CD4-positive, alpha-beta T cell treated with Interleukin-12 subunit alpha and Interleukin-12 subunit beta, for 1 hour (primary cell): ENCODE measurements at places on chromosomes 6 and 20.

DNA sequence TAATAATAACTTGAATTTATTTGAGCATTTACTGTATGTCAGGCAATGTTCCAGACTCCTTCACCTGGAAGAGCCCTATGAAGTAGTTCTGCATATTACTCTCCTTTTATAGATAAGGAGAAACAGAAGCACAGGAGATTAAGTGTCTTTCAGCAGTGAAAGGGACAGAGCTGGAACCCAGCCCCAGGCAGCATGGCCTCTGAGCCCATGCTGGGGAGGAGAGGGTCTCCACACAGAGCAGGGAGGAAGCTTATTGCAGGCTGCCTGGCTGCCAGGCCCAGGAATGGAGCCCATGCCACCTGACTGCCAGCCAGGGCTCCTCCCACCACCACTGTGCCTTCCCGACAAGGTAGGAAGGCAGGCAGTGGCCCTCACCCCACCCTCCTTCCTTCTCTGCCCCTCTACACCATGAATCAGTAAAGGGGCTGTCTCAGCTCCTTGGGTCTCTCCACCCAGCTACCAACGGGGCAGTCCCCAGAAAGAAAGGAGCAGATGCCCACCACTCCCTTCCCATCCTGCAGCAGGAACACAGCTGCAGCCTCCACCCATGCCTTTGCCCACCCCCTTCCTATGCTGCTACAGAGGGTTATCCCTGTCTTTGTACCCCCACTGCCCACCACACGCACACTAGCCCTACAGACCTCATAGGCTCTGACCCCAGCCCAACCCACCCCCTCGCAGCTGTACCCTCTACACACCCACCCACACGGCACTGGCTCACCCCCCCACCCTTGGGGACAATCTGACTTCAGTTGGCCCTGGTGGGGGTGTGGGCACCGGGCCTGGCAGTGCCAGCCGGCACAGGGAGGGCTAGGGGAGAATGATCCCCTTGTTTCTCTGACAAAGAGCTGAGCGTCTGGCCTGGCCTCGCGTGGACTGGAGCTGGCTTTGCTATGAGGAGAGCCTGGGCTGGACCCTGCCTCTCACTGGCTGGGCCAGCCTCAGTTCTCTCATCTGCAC lies 41.8 kb downstream of the TFEB start:
- no peak for DNase-seq

GRCh38 chr6:54970337-54970736 lies 123.8 kb downstream of the FAM83B start:
- DNase-seq: no peak

DNA sequence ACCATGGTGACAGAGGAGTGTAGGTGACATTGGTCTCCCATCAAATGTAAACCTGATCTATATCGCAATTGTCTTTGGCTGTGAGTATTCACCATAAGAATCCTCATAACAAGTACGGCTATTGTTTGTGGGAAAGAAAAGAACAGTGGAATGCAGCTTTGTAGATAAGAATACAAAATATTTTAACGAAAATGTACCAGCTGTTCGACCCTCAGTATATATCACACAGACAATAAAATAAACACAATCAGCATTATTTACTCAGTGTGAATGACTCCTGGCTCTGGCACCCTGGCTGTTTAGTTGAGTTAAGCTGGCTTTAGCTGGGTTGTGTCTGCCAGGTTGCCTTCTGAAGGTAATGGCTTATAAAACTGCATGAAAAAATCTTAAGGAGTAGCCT lies 43.4 kb downstream of the SNRNP48 start:
- no peak for DNase-seq

DNA sequence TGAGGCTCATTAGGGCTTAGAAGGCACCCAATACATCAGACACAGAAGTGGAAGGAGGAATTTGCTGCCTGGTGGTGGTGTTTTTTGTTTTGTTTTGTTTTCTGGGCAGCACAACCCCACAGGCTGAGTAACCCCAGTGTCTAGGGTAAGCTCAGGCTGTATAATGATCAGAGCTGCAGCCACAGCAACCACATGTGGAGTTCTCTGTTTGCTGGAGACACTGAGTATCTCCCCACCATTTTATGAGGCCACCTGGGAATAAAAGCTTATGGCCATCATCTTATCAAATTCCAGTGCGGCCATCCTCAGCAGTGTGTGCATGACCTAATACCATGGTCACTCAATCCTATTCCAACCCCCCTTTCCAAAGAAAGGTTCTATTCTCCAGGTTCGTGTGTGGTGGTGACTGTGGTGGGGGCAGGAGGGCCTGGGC lies 3.4 kb upstream of the DLL1 start:
- DNase-seq: no peak

DNA sequence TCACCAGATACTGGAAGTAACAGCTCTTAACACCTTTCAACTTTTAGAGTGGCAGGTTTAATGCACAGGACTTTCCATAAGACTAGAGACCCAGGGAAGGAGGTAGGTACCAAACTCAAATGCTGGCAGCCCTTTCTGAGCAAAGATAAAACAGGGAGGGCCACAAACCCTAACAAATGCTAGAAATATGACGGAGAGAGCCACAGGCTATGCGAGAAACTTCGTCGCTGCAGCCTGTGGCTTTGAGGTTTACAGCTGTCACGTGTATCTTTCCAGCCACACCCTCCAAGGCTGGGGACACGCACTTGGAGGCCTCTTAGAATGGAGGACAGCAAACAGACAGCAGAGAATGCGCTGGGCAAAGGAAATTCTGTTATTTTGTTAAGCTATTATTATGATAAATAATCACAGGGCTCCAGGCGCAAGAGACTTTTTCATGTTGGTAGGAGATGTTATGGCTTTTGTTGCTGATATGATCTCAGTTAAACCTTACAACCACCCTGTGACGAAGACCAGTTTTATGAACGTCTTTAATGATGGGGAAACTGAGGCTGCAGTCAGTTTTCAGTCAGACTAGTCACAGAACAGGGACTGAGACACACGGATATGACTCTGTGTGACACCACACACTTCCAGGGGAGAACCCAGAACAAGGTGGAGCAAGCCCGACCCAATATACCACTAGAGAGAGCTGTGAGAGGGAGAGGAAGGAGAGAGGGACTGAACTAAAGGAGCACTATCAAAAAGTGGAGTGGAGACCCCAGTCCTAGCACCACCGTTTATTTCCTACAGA lies 2.0 kb downstream of the TRAM2 start:
- peak; percentile 67 for DNase-seq

DNA sequence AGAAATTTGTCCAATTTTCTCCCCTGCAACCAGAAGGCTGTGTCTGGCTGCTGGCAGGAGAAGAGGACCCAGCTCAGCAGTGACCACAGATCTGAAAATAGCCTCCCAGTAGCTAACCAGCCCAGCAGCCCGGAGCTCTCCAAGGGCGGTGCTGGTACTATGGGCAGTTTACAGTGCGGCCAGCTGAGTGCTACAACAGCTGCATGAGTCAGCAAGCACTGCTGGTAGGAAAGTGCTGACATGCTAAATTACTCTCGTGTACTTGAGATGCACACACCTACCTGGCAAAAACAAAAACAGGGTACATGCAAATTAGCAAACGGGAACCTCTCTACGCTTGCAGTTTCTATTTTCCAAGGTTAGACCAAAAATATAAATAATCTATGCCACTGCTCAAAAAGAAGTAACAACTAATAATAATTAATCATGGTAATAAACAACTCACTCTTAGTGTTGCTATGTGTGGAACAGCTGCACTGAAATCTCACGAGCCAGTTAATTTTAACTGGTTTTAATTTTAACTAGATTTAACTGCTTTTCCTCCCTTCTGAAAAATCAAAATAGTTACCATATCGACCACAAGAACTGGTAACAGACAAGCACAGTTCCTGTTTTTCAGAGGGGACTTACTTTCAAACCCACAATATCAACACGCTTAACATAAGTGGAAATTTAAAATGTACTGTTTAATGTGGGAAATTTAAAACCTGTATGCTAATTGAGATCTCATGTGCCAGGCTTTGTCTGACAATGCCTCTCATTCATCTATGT lies 10.8 kb downstream of the BACH2 start:
- peak; percentile 58 for DNase-seq

DNA sequence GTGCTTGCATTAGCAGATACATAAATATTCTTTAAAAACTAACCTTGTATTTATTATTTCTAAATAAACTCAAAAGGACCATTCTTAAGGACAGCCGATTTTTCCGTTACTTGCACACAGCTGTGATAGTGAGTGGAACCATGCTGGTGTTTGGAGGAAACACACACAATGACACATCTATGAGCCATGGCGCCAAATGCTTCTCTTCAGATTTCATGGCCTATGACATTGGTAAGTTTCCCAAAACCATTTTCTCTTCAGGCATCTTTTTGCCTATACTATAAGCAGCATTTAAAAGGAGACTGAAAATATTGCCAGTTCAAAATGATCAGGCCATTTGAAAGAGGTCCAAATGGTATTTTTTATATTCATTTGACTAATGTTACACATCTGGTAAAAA lies 92.3 kb downstream of the ATRN start:
- no peak for DNase-seq

- DNase-seq: no peak
Measured at GRCh38 chr20:46954490-46955038, 59.9 kb downstream of the EYA2 start.

DNA sequence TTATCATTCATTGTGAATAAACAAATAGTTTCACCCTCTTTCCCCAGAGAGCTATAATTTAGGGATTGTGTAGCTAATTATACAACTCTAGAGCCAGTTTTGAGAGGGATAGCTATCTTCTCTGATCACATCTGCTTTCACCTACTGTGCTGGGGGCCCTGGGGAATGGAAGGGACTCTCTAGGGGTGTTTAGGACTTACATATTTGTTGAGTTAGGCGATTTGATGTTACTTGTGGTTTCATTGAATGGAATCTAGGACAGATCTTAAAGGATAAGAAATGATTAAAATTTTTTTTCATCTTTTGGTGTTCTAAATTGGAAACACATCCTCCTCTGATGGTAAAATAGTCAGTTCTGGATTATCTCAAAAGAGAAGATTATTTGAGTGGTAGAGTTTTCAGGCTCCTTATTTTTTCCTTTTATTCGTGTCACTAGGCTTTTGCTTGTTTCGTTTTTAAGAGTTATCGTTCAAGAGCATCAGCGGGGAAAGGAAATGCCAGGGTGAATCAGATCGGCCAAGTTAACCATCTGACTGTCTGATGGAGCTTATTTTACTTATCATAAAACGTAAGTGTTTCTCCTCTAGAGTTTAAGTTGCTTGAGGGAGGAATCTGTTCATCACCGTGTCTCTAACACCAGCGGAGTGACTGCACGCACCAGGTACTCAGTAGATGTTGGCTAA lies 236.7 kb downstream of the FARS2 start:
- DNase-seq: no peak

- no peak for DNase-seq
Measured at GRCh38 chr6:125802943-125803377, 12.2 kb downstream of the NCOA7 start.

- DNase-seq: no peak
Measured at GRCh38 chr6:52672412-52673025, 1.6 kb downstream of the TMEM14A start.

DNA sequence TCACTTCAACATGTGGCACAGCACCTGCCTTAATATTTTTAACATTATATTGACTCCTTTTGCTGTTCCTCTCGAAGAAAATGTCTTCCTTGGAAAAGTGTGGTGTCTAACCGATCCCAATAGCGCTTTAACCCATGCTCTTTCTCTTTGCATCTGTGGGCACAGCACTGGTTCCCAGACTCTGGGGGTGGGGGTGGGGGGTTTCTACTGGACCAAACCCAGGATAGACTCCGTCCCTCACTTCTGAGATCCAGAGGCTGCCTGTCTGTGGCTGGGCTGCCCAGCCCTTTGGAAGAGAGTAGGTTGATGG lies 3.9 kb upstream of the ZNF292 start:
- DNase-seq: no peak

GRCh38 chr6:111606620-111607115 lies 990 bp upstream of the TRAF3IP2 start:
- DNase-seq: peak; percentile 9

DNA sequence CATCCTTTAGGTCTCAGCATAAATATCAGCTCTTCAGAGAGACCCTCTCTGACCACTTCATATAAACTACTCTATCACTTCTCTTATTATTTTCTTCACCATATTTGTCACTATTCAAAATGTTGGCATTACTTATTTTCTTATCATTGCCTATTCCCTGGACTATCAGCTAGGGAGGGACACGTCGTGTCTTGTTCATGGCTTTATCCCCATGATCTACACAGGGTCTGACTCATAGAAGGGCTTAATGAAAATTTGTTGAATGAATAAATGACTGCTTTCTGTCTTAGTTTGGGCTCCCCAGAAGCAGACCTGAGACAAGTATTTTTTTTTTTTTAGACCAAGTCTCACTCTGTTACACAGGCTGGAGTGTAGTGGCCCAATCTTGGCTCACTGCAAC lies 3.0 kb upstream of the CDK5RAP1 start:
- DNase-seq: no peak

DNA sequence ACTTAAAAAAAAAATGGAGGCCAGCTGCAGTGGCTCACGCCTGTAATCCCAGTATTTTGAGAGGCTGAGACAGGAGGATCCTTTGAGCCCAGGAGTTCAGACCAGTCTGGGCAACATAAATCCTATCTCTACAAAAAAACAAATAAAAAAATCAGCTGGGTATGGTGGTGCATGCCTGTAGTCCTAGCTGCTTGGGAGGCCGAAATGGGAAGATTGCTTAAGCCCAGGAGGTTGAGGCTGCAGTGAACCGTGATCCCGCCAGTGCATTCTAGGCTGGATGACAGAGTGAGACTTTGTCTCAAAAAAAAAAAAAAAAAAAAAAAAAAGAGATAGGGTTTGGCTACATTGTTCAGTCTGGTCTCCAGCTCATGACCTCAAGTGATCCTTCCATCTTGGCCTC lies 29.7 kb downstream of the MYO6 start:
- no peak for DNase-seq

DNA sequence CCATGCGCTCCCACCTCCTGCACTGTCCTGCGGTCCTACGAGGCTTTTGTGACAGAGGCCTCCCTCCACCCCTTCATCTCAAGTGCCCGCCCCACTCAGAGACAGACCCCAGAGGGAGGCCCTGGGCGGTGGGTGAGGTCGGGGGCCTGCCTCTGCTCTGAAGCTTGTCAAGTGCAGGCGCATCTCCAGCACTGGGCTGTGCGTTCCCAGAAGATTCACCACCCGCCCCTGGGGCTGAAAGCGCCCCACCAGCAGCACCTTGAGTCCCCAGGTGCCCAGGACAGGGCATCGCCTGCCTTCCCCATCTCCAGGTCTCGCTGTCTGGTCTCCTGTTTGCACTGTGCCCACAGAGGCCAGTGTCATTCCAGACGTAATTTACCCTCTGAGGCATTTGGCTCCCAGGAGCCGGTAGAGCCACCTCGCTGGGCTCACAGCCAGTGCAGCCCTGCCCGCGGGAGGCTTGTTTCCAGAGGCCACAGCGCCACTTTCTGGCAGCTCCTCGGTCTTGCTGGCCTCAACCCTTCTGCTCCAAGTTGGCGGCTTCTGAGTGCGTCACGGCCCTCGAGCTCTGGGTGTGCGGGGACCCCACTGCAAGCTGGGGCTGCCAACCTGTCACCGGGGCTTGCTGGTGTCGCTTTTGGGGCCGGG lies 191.1 kb downstream of the TAF4 start:
- no peak for DNase-seq

- DNase-seq: no peak
Measured at GRCh38 chr20:47789764-47790579, 4.7 kb upstream of the SULF2 start.
